Activated naive CD4-positive, alpha-beta T cell (primary cell): ENCODE measurements at places on chromosomes 5 and 9.

DNA sequence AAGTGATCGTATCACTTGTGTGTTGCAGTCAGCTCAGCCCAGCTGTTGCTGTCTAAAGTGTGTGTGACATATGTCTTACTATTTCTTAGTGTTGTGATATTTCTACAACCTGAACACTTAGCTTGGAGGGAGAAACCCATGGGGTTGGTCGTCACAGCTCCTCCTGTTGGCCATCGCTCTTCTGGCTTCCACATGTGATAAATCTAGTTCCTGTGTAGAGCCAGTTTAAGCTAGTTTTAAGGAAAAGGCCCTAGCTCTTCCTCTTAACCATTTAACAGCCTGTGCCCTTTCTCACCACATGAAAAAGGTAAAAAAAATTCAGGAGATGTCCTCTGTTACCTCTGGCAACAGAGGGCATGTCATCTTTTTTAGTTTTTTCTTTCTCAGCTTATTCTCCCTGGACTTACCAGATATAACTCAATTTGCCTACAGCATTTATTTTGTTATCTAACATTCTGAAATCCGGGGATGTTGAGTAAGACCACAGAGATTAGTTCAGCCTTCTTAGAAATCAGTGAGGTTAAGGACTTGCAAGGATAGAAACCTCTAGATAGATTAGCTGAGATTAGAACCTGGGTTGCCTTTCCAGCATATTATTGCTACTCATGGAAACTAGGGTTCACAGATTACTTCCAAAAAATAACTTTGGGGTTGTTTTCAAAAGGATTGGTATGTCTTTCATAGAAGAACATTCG, 100.4 kb downstream of the GAPVD1 start:
- DNase-seq, result no peak

- DNase-seq, result no peak
Measured at GRCh38 chr5:24571302-24571701, 73.5 kb downstream of the CDH10 start.

GRCh38 chr9:106111039-106111730, 416.8 kb downstream of the TMEM38B start:
- no peak for DNase-seq

GRCh38 chr9:93132946-93133680, 938 bp downstream of the NINJ1 start:
- DNase-seq, result no peak

DNA sequence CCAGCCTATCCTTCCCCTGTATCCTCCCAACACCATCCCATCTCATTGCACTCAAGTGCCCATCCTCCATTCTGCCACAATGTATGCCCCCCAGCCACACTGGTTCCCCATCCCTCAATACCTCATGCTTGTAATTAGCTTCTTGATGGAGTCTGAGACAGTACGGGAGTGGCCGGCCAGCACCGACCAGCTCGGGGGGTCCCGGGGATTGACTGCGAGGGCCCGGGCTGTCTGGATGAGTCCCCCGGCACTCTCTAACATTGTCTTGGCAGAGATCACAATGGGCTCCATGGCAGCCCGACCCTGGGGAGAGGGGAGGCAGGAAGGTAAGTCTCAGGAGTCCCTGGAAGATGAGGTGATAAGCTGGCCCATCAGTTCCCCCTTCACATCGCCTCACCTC, 17.2 kb upstream of the TPM2 start:
- no peak for DNase-seq

GRCh38 chr9:75591972-75592371, 298.5 kb upstream of the PCSK5 start:
- no peak for DNase-seq
